ENCODE measurements at places on chromosomes 6 and 20.
A peak's percentile ranks its signal among the peaks of the same experiment; 100 is the strongest.

- DNase-seq: no peak
Observed at GRCh38 chr6:82205930-82206392, 41.6 kb downstream of the IBTK start.

DNA sequence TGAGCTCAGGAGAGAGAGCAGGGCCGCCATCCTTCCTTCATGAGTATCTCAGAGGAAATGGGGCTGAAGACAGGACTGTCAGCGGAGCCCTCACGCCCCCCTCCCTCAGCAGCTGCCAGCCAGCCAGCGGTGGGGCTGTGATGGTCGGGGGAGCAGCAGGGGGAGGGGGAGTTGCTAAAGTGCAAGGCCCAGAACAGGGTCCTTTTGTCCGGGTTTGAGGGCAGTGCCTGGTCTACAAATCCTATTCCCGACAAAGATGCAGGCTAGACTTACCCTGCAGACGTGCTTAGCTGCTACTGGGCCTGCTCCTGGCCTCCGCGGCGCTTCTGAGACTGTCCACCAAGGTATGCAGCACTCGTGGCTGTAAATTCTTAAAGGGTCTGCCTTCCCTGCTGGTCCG is 593.4 kb upstream of the CDH4 start:
- no peak for DNase-seq

DNA sequence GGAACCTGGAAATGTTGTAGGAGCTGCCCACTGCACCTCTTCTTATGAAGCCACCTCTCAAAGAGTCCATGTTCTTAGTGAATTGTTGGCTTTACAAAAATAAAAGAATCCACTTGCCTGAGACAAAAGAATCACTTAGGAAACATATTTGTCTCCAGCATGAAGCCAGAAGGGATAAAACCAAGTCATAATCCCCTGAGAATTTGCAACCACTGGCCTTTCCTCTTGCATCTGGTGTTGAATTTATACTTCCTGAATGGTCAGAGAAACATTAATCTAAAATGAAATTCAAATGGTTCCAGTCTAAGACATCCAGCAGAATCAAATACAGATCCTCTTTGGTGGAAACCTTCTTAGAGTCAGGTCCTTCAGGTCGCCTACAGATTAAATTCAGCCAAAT is 192.5 kb upstream of the ECI2 start:
- DNase-seq: no peak

- DNase-seq: no peak
Observed at GRCh38 chr6:128519931-128520435, 416 bp downstream of the PTPRK start.

- peak; percentile 58 for DNase-seq
Observed at GRCh38 chr20:32483351-32484224, 101.5 kb downstream of the NOL4L start.

DNA sequence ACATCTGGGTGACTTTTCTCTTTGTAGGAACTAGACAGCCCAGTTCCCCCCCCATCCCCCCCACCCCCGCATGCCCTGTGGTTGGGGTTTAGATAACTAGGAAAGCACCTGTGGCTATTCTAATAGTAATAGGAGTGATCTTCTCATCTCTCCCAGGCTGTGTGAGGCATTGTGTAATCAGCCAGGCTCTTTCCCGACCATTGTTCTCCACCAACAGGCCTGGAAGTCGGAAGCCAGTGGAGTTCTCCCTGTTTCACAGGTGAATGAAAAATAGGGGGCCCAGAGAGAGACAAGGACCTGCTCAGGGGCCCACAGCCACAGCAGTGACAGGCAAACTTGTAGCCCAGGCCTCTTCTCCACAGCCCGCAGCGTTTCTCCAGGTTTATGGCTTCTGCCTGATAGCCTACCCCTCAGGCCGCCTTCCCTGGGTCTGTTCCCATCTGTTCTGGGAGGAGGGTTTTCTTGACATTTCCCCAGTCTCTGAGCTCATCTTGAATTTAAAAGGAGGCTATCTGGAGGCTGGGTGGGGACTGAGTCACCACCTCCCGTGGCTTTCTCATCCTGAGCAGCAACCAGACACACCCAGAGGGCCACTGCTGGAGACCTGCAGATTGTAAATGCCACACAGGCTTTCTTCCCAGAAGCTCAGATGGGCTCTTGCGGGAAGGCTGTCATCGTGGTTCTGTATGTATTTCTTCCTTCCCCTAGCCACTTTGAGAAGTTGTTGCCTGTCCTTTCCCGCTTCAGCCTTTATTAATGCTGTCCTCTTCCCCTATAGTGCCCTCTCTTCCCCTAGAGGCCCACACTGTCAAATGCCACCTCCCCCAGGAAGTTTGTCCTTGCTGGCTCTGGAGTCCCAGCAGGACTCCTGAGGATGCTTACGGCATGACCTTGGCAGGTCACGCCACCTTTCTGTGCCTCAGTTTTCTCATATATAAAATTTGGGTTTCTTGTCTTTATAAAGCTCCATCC is 75.9 kb upstream of the MYL9 start:
- DNase-seq: no peak

DNA sequence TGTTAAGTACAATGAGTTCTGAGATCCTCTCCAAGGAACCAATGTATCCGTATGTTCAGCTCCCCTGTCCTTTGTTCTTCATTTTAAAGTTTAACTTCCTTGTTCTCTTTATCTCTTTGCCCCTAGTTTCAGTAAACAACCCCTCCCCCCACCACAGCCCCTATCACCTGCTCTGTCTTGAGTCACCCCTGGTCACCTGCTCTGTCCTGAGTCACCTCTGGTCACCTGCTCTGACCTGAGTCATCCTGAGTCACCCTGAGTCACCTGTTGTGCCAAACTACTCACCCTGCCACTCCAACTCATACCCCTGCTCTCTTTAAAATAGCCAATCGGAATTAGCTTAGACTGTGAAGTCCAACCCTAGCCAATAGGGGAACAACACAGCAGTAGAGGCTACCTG is 288.7 kb upstream of the CDYL start:
- DNase-seq: no peak

DNA sequence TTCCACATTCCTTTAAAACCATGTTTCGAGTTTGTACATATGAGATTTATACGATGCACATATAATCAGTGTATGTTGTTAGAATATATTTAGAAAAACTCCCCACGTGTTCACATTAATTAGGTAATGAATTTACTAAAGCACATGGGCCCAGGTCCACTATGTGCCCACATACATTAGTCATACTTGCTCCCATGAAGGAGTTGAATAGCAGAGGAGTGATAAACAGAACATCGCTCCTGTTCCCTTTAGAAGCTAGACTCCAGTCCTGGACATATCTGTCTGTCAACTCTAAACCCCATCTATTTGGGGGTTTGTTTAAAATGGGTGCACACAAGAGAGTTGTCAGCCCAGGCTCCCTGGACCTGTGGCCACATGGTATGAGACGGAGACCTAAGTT is 108.1 kb upstream of the TIAM2 start:
- DNase-seq: no peak

DNA sequence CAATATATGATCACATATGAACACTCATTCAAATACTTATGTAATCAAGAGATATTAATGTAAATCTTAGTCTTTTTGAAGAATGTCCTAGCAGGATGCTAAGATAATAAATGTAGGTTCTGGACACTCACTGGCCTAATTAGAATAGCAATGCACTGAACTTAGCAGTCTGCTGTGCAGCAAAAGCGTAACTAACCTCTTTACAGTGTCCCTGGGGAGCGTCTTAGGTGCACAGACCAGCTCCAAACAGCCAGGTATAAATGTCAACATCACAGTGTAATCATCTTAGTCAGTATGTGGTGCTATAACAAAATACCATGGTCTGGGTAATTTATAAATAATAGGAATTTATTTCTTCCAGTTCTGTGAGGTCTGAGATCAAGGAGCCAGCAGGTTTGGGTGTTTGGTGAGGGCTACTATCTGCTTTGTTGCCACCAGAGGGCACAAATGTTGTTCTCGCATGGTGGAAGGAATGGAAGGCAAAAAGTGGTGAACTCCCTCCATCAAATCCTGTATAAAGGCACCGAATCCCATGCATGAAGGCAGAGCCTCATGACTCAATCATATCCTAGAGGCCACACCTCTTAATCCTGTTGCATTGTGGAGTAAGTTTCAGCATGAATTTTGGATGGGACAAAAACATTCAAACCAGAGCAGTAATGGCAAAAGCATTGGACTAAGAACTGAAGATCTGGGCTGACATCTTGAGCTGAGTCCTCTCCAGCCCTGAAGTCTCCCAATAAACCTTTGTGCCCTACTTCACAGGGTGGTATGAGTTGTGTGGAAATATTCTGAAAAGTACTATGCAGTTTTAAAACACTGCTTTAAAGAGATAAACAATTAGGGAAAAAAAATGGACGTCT is 41.8 kb upstream of the FOXO3 start:
- no peak for DNase-seq

DNA sequence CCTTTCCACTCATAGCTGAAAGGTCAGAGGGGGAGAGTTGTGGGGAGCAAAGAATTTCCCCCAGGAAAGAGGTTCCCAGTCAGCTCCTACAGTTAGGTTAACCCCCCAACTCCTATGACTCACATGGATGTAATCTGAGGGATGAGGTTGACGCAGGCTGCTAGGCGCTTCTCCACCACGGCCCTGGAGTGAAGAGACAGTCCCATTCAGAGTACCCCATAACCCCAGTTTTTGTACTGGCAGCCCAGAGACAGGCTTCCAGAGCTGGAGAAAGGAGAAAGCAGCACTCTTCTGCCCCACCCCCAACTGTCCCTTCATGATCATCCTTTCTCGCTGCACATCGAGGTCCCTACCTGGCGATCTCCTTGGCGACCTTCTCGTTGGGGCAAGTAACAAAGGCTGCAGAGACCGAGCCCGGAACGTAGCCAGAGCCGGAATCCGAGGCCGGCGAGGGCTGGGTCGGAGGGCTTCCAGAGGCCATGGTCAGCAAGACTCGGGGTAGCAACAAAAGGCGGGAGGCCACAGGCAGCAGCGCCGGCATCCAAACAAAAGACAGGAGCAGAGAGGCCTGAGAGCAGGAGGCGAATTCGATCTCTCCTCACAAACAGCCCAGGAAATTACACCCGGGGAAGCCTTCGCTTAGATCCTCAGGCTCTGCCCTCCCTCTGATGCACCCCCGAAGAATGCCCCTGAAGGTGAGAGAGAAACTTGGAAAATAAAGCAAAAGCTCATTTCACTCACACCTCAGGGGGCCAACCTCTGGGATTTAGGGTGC is 592 bp downstream of the CUTA start:
- no peak for DNase-seq

DNA sequence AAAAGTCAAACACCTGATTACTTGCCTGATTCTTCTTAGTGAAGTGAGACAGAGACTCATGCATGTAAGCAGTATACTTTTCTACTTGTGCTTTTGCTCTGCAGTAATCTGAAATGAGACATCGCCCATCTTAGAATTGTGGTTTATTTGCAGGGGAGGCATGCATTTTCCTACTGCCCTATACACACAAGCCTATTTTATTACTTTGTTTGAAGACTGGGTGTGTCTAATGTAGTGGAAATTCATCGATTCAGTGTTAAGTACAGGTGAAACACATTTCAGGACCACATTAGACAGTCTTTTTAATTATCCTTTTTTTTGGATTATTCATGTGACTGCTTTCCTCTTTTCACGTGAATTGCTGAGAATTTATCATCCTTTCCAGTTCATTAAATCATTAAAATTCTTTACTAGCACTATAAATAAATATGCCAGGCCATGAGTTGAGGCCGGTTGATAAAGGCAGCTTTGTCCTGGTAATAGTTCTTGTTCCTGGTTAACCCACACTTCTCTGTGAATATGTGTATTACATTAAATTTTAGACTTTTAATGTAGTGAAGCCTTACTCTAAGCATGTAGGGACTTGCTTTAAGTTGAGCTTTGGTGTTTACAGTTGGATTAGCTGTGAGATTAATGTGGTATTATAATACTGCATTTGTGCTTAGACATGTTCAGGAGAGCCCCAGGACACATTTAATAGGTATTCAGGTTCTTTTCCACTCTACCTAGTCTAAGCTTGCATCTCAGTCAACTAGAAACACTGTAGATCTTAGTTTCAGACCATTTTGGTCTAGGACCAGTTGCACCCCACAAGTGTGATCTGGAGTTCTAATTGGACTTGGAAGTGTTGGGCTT is 10.8 kb upstream of the BTBD3 start:
- DNase-seq: peak; percentile 80

- DNase-seq: no peak
Observed at GRCh38 chr6:42136508-42137193, 5.8 kb downstream of the C6orf132 start.

DNA sequence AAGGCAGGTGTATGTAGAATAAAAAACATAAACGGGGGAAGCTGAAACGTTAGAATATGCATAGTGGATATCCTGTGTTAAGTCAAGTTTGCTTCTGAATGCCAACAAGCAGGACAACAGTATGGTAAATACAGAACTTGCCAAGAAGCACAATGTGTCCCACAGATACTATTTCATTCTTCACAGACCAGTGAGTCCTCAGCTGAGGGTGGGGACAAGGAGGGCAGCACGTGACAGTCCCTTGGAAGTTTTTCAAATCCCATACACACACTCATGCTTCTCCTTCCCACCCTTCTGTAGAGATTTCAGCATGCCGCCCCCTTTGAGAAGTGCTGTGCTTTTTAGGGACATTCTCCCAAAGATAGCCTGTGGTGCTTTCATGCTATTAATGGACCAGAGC is 268.5 kb upstream of the ECI2 start:
- no peak for DNase-seq

DNA sequence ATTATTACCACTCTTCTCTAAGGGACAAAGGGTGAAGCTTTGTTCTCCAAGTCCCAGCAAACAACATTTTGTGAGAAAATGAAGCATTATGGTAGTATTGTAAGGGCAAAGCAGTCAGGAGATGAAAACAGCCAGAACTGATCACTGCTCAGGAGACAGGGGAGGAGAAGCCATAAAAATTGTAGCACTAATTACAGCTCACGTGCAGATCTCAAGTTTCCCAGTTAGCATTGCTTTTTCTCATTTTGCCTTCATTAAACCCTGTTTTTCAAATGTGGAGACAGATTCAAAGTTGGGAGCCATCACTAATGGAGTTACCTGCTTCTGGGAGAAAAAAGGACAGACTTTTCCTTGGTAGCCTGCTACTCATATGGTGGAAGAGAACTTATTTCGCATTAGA is 210.9 kb upstream of the PDE10A start:
- no peak for DNase-seq

DNA sequence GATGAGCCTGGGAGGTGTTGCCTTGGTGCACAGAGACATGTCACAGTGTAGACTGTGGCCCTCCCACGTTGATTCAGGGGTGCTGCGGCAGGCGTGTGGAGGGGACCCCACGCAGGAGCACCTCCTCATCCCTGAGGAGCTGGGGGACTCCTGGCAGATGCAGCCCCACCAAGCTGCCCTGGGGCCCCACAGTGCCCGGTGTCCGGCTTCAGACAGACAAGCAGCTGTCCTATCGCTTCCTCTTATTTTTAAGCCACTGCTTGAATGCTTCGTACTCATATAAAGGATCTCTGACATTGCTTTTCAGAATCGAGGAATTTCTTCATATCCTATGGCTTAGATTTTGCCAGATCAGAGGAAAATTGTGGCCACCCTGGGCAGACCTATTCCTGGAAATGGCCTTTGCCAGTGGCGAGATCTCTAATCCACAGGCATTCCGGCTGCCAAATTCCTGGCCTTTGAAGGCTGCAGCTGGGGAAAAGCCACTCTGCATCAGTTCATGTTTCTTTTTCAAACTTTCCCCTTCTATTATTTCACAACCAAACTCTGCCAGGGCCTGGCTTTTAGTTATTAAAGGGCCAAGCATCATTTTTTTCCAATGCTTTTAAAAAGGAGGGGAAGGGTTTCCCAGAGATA is 337.0 kb downstream of the THBS2 start:
- DNase-seq: no peak

Measured in NCI-H1417 treated with DMSO at 0.1 percent for 48 hours (cell line).